ENCODE measurements at places on chromosomes 12 and 14. TPM values are rescaled to one million over a fixed set of nuclear protein-coding genes. Genes with fewer than 3 reads are reported as not detected.

Gene TAS2R19
- polyA plus RNA-seq, result 1.6 TPM

Gene LTBP2
- 2.9 TPM for polyA plus RNA-seq

Gene C14orf180
- 0.18 TPM for polyA plus RNA-seq

Gene SYT1
- 0.82 TPM for polyA plus RNA-seq

Gene C12orf75
- 30.0 TPM for polyA plus RNA-seq

Gene SPIC
- polyA plus RNA-seq, result 2.2 TPM
